Head of caudate nucleus (tissue), 42 donors: ENCODE measurements at places on chromosomes 7 and 10.

DNA sequence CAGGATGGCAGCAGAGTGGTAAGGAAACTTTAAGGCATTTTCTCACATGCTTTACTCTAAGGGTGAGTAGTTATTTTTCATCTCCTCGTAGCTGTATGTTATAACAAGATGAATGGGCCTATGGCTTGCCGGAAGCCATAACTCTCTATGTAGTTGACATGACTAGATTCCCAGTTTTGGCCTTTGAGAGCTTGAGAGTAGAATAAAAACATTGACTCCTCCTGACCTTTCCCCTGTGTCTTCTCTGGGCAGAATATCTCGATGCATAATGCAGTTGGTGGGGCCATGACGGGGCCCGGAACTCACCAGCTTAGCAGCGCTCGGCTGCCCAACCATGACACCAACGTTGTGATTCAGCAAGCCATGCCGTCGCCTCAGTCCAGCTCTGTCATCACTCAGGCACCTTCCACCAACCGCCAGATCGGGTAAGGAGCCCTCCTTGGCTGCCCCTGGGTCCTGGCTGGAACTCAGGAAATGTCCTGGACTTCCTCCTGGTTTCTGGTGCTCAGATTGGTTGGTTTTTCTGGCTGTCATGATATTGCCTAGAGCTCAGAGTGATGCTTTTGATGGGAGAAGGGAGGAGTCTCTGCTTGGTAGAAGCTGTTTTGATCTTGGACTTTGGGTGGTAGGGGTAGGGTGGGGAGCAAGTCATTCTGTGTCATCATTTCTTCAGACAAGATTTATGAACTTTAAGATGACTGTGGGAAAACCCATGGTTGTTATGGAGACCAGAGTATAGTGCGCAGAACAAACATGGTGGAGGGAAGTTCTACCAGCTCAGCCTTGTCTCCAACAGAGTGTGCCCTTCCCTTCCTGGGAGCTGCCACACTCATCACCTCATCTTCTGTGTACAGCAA, 158.0 kb downstream of the CREB5 start:
- DNase-seq, result no peak

GRCh38 chr10:123009105-123009820, 457 bp downstream of the ACADSB start:
- DNase-seq, result peak; percentile 28

- no peak for DNase-seq
These were observed 156.3 kb downstream of the NRP1 start for GRCh38 chr10:33178026-33178755.

DNA sequence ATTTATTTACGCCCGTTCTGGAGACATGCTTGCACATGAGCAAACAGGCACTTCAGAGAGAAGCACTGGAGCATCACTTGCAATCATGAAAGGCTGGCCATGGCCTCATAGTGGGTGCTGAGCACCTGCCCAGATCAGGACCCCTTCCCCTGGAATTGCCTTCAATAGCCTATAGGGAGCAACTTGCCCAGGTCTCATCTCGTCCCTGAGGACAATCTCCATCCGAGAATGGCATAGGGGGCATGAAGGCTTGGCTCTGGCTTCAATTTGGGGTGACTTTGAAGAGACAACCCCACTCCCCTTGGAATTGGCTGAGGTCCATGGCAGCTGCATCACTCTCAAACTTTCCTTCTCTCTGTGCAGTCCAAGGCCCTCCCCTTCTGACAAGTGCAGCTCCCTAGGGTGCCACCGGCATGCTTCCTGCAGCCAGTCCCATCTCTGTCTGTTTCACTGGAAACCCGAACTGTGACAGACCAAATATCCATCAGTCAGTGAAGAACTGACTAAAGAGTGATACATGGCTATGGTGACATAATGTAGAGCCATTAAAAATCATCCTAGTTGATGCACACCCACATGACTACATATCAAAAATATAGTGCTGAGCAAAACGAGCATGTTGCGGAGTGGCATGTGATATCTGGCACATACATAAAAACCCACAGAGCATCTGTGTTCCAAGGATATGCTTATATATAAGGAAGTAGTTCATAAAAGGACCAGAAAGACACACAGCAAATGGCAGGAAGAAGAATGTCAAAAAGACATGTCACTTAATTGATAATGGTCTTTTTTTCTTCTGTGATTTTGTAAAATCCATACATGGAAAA, 12.4 kb downstream of the GDF2 start:
- no peak for DNase-seq

- no peak for DNase-seq
These were observed 179.5 kb downstream of the ADAM12 start for GRCh38 chr10:126208726-126209302.

DNA sequence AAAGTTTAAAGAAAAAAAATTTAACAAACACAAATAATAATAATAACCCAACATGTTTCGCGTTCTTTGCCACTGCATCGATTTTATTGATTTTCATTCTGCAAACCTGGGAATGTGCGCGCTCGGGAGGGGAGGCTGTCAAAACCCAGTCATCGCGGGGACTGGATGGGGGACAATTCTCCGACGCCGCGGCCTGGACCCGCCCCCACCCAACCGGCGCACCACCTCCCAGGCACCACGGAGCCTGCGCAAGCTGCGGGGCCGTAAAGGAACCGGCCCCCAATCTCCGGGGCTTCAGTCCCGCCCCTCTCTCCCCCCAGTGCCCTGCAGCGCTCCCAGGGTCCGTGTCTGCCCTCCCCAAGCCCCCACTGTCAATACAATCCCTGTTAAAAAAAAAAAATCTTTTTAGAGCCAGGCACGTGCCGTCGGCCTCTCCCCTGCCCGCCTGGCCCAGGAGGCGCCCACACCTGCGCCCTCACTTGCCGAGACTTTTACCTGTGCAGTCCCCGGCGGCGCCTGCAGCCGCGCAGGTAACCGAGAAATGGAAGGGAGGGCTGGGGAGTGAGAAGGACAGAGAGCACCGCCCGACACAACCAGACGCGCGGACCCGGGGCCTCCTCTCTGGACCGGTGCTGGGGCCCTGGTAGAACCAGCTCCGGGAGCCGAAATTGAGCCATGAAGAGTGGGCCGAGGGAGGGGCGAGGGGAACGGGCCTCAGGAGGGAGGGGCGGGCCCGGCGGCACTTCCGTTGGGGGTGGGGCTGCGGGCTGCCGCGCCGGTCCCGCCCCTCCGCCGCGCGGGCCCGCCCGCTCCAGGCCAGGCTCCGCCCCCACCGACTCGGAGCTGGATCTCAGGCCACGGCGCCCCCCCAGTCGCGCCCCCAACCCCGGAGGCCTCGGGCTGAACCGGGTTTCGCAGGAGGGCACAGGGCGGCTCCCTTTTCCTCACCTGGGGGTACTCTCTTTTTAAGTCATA, 7.6 kb upstream of the ZNF503 start:
- DNase-seq, result peak; percentile 73

DNA sequence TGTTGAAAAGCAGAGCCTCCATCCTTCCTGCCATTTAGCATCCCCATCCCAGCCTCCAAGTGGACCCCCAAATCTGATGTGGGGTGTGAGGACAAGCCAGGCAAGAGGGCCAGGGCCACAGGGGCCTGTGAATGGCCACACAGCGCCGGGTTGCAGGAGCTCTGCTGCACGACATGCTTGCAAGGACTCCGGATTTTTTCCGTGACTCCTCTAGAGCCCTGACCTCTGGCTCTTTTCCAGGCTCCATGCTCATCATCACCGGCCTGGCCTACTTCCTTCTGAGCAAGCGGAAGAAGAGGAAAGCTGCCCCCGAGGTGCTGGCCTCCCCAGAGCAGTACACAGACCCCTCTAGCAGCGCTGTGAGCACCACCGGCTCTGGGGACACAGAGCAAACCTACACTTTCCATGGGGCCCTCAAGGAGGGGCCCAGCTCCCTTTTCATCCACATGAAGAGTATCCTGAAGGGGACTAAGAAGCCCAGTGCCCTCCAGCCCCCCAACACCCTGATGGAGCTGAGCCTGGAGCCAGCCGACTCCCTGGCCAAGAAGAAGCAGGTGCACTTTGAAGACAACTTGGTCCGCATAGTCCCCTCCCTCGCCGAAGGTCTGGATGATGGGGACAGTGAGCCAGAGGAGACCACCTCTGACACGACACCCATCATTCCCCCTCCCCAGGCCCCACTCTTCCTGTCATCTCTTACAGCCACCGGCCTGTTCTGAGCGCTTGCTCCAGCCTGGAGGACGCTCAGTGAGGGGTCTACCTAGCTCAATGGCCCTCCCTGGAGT, 23.5 kb downstream of the TMEM72 start:
- DNase-seq, result no peak

DNA sequence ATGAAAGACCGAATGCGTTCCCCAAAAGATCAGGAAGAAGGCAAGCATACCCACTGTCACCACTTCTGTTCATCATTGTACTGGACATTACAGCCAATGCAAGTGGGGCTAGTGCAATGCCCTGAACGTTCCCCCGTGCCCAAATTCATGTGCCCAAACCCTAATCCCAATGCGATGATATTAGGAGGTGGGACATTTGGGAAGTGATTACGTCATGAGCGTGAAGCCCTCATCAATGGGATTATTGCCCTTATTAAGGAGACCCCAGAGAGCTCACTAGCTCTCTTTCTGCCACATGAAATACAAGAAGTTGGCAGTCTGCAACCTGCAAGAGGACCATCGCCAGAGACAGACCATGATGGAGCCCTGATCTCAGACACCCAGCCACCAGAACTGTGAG, 511.4 kb upstream of the TPK1 start:
- DNase-seq, result no peak

DNA sequence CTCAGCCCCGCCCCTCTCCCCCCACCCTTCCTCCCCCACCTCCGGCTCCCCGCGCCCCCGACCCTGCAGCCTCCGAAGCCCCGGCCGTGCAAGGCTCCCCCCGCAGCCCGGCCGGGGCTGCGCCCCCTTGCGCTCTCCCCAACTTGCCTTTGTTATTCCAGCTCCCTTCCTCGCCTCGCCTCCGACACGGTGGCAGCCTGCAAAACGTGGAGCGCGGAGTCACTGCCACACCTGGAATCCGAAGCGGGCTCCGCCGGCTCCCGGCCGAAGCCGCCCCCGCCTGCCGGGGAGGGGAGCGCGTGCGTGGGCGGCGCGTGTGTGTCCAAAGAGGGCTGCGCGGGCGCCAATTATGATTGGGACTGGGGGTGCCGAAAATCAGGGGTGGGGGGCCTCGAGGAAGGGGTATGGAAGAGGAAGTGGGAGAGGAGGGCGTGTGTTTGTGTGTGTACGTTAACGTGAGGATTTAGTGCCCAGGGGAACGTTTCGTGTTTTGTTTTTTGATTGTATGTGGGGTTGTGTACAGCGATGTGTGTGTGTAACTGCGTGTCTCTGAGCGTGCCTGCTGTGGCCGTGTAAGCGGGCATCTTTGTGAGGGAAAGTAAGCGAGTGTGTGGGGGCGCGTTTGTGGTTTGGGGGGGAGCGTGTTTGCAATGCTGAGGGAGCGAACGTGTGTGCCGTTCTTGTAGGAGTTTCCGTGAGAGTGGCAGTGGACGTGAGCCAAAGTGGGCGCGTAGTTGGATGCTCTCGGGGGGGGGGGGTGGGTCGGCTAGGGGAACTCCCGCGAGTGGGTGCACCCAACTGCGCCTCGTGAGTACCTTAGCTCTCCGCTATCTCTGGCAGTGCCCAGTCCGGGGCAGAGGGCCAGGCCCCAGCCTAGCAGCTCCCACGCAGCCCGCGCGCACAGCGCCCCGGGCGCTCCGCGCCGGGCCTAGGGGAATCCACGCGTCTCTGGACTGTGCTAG, 1.2 kb upstream of the ZMIZ1 start:
- DNase-seq, result peak; percentile 92

DNA sequence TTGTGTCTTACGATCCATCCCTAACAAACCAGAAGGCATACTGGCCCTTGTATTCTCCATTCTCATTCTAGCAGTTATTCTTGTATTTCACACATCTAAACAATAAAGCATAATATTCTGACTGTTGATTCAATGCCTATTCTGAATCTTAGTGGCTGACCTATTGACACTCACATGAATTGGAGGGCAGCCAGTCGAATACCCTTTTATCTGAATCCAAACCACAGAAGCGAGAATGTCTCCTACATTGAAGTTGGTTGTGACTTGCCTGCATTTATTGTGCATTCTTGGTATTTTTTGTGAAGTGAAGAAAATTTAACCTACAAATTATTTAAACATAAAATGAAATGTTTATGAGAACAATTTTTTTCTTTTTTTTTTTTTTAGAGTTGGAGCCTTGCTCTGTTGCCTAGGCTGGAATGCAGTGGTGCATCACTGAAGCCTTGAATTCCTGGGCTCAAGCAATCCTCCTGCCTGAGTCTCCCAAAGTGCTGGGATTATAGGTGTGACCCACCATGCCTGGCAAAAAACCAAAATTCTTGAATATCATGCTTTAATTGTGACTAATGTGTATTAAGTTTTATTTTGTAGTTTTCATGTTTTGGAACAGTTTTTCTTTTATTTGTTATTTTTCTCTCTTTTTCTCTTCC, 22.7 kb downstream of the EXOC4 start:
- DNase-seq, result no peak

- DNase-seq, result no peak
These were observed 68.1 kb upstream of the ADGRA1 start for GRCh38 chr10:133019651-133020050.

- DNase-seq, result no peak
These were observed 52.1 kb downstream of the MPP7 start for GRCh38 chr10:28250782-28251181.

DNA sequence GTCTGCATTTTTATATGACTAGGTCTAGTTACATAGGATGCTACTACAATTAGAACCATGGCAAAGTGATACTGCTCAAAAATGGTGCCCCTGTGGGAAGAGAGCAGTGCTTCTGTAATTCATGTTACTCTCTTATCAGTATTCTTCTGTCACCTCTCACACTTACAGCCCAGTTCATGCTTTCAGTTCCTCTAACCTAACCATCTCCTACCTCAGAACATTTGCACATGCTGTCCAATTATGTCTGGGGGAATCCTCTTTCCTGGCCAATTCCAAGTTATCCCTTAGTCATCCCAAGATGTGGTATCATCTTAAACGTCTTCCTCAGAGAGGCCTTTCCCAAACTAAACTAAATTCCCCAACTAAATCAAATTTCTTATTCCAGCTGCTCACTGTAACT, 190.2 kb downstream of the RELN start:
- no peak for DNase-seq

GRCh38 chr10:100670828-100671479, 74.4 kb upstream of the PAX2 start:
- DNase-seq, result peak; percentile 44

GRCh38 chr10:111139567-111139966, 62.7 kb downstream of the ADRA2A start:
- DNase-seq, result no peak

DNA sequence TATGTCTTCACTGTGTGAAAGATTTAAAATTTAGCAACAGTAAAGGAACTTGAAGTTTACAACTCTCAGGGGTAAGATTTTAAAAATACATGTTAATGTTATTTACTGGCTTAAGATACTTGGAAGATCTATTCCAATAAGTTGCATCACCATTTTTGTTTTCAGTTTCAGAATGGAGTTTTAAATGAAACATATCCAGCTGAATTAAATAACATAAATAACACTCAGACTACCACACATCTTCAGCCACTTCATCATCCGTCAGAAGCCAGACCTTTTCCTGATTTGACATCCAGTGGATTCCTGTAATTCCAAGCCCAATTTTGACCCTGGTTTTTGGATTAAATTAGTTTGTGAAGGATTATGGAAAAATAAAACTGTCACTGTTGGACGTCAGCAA, 44.3 kb downstream of the AHR start:
- no peak for DNase-seq

- no peak for DNase-seq
These were observed 115.3 kb downstream of the SGMS1 start for GRCh38 chr10:50508315-50509051.
